ENCODE measurements at places on chromosomes 4 and X. TPM values are rescaled to one million over a fixed set of nuclear protein-coding genes. Genes with fewer than 3 reads are reported as not detected.

Gene GLRB
- total RNA-seq = 25.9 TPM

Gene PRDM8
- total RNA-seq = 8.8 TPM

Gene CLNK
- not detected for total RNA-seq

Gene CXCL11
- total RNA-seq = not detected

DNA sequence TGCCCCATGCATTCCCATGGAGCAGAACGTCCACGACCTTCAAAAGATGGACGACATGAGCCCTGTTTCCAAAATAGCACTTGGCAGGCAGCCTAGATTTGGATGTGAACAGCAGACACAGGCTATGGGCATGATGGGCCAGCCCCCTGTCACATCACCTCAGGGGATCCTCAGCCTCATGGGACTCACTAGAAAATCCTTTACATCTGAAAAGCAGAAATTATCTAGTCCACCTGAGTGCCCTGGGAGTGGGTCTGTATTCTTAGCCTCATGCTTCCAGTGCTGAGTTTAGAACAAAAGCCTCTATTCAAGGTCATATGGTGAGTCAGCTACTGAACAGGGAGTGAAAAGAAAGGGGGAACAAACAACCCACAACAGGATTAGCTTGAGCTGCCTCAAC is 35.8 kb downstream of the GRIA3 start:
- peak; percentile 37 for DNase-seq
- H3K4me3 ChIP-seq = no peak overlapping the region
- no peaks in the 10 kb centered on the region for H3K36me3 ChIP-seq
- no peak overlapping the region for H3K27ac ChIP-seq
- no peaks in the 10 kb centered on the region for H3K27me3 ChIP-seq
- H3K4me1 ChIP-seq = no peaks in the 10 kb centered on the region

DNA sequence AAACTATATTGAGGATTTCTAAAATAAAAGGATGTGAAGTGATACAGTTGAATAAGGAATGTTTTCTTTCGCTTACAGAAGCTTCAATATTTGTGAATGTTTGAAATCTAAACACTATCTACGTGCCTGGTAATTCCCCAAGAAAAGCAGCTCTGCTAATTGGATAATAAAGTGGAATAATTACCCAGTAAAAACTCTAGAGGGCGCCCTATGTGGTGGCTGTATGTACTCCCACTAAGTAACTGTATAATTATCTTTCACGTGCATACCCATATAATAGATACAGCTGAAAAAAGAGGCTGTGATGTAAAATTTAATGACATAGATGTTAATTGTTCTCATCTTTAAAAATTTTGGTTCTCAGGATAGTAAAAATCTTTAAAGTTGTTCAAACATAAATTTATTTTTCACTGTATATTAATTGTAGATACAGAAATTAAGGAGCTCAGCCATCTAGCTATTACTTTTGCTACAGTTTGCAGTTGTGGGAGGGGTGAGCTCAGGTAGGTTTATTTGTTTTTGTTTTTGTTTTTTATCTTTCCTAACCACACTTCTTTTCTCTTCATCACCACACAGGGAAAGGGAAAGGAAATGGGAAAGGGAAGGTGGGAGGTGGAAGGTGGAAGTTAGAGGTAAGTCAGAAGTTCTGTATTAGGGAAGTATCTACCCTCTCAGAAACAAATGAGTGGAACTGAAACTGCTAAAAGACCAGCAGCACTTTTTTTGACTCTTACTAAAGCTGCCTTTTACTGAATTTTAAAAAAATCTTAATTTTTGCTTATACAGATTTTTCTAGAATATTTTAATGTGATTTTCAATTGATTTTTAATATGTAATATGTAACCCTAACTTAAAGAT is 151.7 kb upstream of the RPS6KA6 start:
- no peaks in the 10 kb centered on the region for H3K27me3 ChIP-seq
- no peak overlapping the region for H3K4me3 ChIP-seq
- DNase-seq = no peak
- no peaks in the 10 kb centered on the region for H3K36me3 ChIP-seq

- no peaks in the 10 kb centered on the region for H3K27me3 ChIP-seq
- no peak overlapping the region for H3K4me3 ChIP-seq
- DNase-seq = no peak
These were observed 44.9 kb downstream of the GATB start for GRCh38 chr4:151715881-151716280.

- no peaks in the 10 kb centered on the region for H3K27me3 ChIP-seq
- no peak for DNase-seq
- H3K4me3 ChIP-seq = peak overlapping the region; percentile 66
- H3K4me1 ChIP-seq = peaks cover 8% of the 10 kb centered on the region
- H3K36me3 ChIP-seq = no peaks in the 10 kb centered on the region
These were observed 1.3 kb upstream of the RGS12 start for GRCh38 chr4:3291411-3291968.

DNA sequence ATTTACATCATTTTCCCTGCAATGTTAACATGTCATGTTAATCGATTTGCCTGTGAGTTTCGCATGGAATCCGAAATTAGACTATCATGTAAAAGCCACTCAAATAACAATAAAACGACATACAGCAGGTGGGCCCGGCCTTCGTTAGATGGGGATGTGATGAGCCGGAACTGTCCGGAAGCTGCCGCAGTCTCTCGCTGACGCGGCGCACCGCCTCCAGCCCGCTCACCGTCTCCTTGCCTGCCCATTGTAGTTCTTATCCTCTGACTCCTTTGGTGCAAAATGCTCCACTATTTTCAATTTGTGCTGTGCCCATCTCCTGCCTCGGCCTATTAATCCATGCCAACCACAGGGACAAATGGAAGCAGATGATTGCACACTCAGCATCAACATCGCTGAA is 877.5 kb upstream of the TENM3 start:
- H3K27ac ChIP-seq = no peak overlapping the region
- no peaks in the 10 kb centered on the region for H3K36me3 ChIP-seq
- no peak overlapping the region for H3K4me3 ChIP-seq
- no peak for DNase-seq

GRCh38 chr4:87919941-87920340 is 55.6 kb upstream of the SPP1 start:
- no peak overlapping the region for H3K27ac ChIP-seq
- no peaks in the 10 kb centered on the region for H3K36me3 ChIP-seq
- no peaks in the 10 kb centered on the region for H3K4me1 ChIP-seq

- no peak overlapping the region for H3K27ac ChIP-seq
- no peaks in the 10 kb centered on the region for H3K36me3 ChIP-seq
These were observed 725.5 kb upstream of the ATOH1 start for GRCh38 chr4:93103042-93103441.
